ENCODE measurements at places on chromosomes 4 and X.

DNA sequence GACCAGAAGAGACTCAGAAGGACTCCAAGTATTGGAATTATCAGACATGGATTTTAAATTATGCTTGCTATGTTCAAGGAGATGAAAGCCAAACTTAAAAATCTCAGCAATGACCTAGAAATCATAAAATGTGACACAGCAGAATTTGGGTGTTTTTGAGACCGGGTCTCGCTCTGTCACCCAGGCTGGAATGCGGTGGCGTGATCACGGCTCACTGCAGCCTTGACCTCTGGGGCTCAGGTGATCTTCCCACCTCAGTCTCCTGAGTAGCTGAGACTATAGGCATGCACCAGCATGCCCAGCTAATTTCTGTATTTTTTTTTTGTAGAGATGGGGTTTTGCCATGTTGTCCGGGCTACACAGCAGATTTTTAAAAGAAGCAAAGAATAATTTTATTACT is 12.7 kb downstream of the TAB3 start:
- DNase-seq = no peak

DNA sequence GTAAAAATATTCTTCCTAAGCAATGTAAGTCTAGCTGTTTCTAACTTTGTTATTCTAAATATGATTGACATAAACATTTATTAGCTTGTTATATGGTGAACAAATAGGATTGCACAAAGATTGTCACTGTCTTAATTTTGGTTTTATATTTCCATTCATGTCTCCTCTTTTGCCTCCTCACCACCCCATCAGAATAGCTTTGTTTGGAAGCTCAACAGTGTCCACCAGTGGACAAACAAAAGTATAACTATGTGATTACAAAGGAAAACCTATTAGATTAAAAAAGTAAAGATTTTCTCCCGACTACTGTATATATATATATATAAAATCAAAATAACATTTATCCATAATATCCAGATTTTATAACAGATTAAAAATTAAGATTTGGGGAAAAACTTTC is 468.2 kb downstream of the ZIC3 start:
- peak; percentile 58 for DNase-seq

GRCh38 chrX:82813671-82814078 is 694.4 kb upstream of the POU3F4 start:
- no peak for DNase-seq

- DNase-seq = no peak
Measured at GRCh38 chrX:14489437-14489836, 39.9 kb upstream of the GLRA2 start.

DNA sequence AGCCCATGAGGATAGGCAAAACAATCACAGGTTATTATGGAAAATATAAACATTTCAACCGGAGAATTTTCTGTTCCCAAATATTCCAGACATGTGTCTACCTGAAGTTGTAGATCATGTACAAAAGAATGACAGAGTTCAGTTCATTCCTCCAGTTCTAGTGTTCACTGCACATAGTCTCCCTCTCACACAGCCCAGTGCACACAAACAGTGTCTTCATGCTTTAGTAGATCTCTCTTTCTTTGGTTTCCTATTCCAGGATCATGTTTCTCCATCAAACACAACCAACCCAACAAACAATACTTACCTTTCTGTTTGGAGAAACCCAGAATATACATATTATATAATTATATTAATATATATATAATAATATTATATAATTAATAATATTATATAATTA is 671.9 kb downstream of the TRIML1 start:
- no peak for DNase-seq

GRCh38 chr4:135050086-135050717 is 848.6 kb upstream of the PABPC4L start:
- no peak for DNase-seq

- DNase-seq = no peak
Measured at GRCh38 chrX:155031657-155032056, 5.0 kb downstream of the FUNDC2 start.

GRCh38 chr4:122412547-122412946 is 33.7 kb downstream of the ADAD1 start:
- DNase-seq = no peak

DNA sequence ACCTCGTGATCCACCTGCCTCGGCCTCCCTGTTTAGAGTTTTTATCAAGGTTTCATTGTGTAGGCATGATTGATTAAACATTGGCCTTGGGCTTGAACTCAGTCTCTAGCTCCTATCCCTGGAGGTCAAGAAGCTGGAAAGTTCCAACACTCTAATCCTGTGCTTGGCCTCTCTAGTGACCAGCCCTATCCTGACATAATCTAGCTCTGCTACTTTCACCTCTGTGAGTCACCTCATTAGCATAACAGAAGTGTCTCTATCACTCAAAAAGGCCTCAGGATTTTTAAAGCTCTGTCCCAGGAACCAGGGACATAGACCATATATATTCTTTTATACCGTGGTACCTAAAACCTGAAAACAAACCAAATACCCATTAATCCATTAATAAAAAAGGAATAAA is 377.5 kb downstream of the CENPC start:
- DNase-seq = peak; percentile 71

GRCh38 chrX:10110984-10111363 is 45.8 kb upstream of the CLCN4 start:
- no peak for DNase-seq

GRCh38 chr4:1472148-1472797 is 66.0 kb upstream of the NKX1-1 start:
- peak; percentile 4 for DNase-seq

DNA sequence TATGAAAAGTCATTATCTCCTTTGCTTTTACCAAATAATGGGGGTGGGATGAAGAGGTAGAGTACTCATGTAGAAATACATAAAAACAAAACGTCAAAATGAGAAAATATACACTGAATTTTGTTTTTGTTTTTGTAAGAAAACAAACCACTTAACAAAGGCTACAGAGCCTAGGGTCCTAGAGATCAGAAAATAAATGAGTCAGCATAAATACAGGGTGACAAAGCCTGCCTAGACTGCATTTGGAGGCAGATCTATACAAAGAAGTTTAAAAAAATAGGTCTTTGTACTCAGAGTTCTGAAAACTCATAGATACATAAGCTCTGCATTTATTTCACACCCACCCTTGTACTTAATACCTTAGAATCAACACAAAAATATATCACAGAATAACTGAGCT is 52.4 kb downstream of the MTMR8 start:
- no peak for DNase-seq

GRCh38 chr4:25749150-25749794 is 93.6 kb downstream of the SLC34A2 start:
- DNase-seq = no peak

DNA sequence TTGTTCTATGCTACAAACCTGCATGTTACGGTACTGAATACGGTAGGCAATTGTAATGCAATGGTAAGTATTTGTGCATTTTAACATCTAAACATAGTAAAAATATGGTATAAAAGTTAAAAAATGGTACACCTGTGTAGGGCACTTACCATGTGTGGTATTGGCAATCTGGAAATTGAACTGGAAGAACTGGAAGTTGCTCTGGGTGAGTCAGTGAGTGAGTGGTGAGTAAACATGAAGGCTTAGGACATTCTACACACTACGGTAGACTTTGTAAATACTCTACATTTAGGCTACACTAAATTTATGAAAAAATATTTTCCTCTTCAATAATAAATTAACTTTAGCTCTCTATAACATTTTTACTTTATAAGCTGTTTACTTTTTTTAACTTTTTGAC is 78.9 kb downstream of the RRAGB start:
- DNase-seq = no peak

DNA sequence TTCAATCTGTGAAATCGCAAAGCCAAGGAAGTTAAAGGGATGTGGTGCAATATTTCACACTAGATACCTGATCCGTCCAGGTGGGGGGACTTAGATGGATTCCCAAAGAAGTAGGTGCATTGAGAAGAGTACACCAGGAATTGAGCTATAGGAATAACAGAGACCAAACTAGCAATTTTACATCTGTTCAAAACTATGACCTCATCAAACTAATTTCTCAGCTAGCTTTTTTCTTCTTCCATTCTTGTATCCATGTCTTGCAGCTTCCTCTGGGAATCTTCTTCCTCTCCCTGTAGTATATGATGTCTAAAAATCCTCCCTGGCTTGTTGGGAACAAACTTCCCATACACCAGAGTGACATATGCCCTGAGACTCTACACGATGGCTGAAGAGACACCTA is 51.0 kb upstream of the PTPN13 start:
- DNase-seq = no peak

- DNase-seq = no peak
Measured at GRCh38 chr4:122914938-122915337, 7.5 kb downstream of the NUDT6 start.

- DNase-seq = no peak
Measured at GRCh38 chr4:16442296-16442695, 216.0 kb upstream of the TAPT1 start.

- DNase-seq = no peak
Measured at GRCh38 chr4:107129076-107129475, 93.0 kb upstream of the DKK2 start.

GRCh38 chr4:122836941-122837340 is 10.3 kb downstream of the FGF2 start:
- DNase-seq = no peak

GRCh38 chr4:24984602-24985532 is 45.9 kb downstream of the LGI2 start:
- no peak for DNase-seq

GRCh38 chr4:114839986-114840385 is 241.4 kb downstream of the UGT8 start:
- DNase-seq = no peak

DNA sequence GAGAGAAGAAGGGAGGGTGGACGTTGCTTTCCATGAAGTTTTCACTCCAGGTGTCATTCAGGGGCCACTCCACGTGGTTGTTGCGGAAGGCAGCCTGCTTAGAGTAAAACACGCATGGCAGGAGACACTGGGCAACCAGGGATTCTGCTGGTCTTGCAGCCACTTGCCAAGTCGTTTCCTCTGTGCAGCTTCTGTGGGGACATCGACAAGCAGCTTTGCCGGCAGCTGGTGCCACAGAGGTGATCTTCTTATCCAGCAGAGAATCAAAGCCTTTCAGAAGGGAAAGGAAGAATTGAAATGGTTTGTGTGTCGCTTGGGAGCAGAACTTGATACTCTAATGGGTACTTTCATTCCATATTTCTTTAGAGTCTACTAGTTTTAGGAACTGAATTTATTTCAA is 867.1 kb upstream of the TENM3 start:
- no peak for DNase-seq

- no peak for DNase-seq
Measured at GRCh38 chr4:9953089-9953488, 68.2 kb downstream of the SLC2A9 start.

- DNase-seq = no peak
Measured at GRCh38 chr4:26290321-26290720, 30.5 kb upstream of the RBPJ start.

DNA sequence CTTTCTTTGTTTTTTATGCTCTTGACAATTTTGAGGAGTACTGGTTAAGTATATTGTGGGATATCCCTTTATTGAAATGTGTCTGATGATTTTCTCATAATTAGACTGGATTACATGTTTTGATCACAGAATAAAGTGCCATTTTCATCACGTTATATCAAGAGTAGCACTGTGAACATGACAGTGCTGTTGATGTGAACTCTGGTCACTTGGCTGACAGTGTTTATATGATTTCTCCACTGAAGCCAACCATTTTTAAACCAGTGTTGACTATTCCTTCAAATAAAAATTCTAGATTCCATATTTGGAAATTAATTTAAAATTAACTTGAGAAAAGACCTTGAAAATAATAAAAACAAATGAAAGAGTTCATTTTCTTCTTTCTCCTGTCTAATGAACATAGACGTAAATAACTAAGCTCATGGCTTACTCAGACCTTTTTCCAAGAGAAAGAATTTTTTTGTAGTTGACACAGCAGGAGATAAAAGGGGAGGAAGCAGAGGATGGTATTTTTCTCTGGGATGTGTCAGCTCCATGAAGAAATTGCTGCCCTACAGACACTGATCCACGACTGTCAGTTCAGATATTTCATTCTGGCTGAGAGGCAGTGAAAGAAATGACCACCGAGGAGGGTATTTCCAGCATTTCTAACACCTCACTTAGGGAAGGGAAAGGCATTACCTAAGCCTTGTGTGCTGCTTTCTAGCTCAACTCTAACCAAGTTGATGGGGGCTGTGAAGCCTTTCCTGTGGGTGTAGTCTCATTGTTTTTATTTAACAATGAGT is 150.9 kb upstream of the ANK2 start:
- DNase-seq = no peak

GRCh38 chrX:5979338-5979737 is 249.3 kb downstream of the NLGN4X start:
- no peak for DNase-seq

DNA sequence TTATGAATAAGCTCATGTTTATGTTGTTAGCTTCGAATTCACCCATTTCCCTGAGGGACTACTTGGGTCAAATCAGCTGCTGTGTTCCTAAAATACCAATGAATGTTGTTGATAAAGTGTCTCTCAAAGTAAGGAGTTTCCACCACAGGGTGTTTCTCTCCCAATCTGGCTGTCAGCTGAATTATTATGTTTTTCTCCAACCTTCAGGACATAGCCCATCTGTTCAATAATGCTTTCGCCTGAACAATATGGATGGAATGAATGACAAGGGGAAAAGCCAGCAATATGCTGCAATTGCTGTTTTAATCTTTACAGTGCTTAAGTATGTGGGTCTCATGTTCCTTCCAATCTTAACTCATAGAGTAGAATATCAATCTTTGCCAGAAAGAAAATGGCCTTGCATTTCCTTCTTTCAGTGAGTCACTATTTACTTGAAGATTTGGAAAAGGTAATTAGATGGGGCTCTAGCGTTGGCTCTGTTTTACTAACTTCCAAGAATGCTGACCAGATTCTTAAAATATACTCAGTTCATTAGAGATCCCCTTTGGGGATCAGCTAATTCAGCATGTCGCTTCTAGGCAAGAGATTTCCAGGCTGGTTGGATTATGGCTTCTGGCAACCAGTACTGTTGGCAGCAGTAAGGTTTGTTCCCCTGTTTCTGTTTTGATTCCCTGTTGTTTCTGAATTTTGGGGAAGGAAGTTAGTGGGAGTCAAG is 410.5 kb downstream of the PPP3CA start:
- DNase-seq = no peak

DNA sequence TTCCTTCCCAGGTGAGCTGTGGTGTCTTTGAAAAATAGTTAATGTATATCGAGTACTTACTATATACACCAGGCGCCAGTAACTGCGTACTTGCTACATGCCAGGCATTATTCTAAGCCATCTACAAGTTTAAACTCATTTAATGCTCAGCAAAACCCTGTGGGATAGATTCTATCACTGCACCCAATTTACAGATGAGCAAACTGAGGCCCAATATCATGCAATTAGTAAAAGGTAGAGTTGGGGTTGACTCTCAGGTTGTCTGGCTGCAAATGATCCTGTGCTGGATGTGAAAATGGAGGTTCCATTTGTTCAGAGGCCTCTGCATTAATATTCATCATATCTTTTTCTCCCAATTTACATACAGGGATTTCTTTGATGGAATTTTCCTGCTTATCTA is 17.6 kb downstream of the NKX3-2 start:
- DNase-seq = no peak

GRCh38 chr4:67779631-67780030 is 25.4 kb upstream of the GNRHR start:
- DNase-seq = no peak

- no peak for DNase-seq
Measured at GRCh38 chr4:79831119-79831528, 241.9 kb downstream of the ANTXR2 start.

Data from HAP-1 (cell line).